ENCODE measurements at places on chromosomes 4 and X.

- DNase-seq, result no peak
Observed at GRCh38 chr4:154364066-154364845, 127.3 kb downstream of the DCHS2 start.

- no peak for DNase-seq
Observed at GRCh38 chr4:141711211-141711610, 74.8 kb downstream of the IL15 start.

DNA sequence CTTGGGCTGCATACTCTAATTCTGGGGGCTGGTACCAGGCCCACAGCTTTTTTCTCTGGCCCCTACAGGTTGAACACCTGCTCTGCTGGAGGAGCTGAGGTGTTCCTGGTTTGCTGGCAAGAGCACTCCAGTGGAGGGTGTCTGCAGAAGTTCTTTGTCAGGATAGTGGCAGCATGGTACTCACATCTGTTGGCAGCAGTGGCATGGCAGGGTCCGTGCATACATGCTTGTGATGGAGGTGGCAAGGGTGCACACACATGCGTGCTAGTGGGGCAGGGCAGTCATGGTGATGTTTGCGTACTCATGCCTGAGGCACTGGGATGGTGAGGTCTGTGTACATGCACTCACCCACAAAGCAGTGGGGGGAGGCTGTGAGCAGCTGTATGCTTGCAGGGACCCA is 235.5 kb upstream of the KLF8 start:
- no peak for DNase-seq

- no peak for DNase-seq
Observed at GRCh38 chr4:108109997-108110416, 58.7 kb downstream of the LEF1 start.

- no peak for DNase-seq
Observed at GRCh38 chrX:27439771-27440170, 23.4 kb downstream of the PPP4R3C start.
